NCI-H2029 (cell line): ENCODE measurements at places on chromosomes 6 and 20.

DNA sequence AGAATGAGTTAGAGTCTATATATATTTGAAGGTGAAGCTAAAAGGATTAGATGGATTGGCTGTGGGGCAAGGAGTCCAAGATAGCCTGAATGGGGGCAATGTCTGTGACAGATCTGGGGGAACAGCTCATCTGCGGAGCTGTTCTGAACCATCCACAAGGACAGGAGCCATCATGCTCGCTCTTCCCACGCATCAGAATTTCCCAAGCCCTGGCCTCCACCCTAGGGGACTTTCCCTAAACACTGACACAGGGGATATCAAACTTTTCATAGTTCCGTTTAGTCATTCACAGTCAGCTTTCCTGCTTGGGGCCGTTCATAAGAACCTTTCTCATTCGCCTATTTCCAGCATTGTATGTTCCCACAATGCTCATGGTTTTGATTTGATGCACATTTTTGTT, 37.6 kb upstream of the CCN6 start:
- no peak for DNase-seq

- DNase-seq: no peak
Observed at GRCh38 chr20:50636601-50637540, 54.5 kb downstream of the RIPOR3 start.

- no peak for DNase-seq
Observed at GRCh38 chr6:144217797-144218196, 67.3 kb upstream of the UTRN start.

DNA sequence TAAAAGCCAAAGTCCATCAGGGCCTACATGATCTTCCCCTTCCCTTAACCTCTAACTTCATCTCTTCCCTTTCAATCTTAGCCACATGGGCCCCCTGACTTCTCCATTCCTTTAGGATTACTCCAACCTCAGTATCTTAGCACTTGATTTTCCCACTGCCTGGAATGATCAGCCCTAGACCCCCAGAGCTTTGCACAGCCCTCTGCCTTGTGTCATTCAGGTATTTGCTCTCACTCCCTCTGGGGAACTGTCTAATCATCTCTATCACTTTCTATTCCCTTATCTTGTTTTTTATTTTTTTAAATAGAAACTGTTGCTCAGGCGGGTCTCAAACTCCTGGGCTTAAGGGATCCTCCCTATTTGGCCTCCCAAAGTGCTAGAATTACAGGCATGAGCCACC, 13.3 kb upstream of the ZNFX1 start:
- no peak for DNase-seq

- no peak for DNase-seq
Observed at GRCh38 chr6:54892831-54893230, 46.3 kb downstream of the FAM83B start.

GRCh38 chr6:119020597-119021561, 57.6 kb downstream of the FAM184A start:
- DNase-seq: no peak

- no peak for DNase-seq
Observed at GRCh38 chr20:20668639-20669038, 43.8 kb downstream of the RALGAPA2 start.

DNA sequence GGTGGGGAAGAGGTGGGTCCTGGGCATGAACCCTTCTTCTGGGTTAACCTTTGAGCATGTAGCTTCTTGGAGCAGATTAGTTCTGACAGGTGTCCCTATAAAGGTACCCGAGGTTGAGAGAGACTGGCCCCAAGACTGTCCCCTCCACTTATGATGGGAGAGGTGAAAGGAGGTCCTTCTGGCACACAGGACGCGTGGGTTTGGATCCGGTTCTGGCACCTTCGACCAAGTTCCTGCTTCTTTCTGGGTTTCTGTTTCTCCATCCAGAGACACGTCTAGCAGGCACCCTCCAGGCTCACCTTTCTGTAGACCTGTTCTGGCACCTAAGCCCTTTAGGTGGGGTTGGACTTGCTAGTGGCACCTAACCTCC, 4.1 kb downstream of the PAX1 start:
- DNase-seq: no peak

DNA sequence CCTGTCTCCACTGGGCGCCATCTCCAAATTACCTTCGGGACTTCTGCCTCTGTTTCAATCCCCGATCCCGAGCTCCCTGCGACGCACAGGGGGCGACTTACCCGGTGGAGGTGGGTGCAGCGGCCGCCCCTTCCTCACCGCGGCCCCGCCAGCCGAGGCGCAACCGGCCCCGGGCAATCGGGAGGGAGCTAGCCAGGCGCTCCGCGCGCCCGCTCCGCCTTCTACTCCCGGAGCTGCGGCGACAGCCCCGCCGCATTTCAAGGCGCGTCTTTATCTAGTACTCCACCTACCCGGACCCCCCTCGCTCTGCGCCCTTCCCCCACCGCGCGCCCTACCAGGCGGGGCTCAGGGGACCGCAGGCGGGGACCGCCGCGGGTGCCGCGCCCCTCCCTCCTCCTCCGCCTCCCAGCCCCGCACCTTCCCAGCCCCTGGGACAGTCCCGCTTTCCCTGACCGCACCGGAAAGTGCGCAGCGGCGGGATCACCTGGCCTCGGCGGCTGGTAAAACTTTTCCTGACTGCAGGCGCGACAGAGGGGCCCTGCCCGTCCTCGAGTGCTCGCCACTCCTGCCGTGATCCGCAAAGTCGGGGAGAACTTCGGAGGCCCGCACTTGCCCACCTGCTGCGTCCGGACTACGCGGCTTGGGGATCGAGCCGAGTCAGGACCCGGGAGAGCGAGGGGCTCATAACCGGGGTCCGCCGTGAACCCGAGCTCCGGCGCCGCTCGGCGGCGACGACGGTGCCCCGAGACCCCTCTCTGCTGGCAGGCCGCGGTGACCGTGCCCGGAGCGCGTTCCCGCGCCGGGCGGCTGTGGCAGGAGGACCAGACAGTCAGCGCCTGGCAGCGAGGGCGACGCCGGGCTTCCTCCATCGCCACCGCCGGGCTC, 8.0 kb upstream of the NKX2-2 start:
- no peak for DNase-seq
